ENCODE measurements at places on chromosomes 5 and 9.

- DNase-seq: peak; percentile 10
Observed at GRCh38 chr9:15837079-15837679, 284.3 kb downstream of the CCDC171 start.

DNA sequence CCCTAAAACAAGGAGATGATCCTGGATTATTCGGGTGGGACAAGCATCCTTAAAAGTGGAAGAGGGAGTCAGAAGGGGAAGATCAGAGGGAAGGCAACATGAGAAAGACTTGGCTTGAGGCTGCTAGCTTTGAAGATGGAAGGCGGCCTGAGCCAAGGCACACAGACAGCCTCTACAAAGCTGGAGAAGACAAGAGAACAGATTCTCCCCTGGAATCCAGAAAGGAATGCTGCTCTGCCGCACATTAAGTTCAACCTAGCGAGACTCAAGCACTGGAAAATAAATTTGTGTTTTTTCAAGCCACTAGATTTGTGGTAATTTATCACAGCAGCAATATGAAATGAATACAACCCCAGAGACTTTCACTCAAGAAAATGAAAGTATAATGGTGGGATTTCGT, 17.9 kb downstream of the SLC36A3 start:
- no peak for DNase-seq

GRCh38 chr9:74935008-74935407, 17.7 kb downstream of the C9orf40 start:
- no peak for DNase-seq

DNA sequence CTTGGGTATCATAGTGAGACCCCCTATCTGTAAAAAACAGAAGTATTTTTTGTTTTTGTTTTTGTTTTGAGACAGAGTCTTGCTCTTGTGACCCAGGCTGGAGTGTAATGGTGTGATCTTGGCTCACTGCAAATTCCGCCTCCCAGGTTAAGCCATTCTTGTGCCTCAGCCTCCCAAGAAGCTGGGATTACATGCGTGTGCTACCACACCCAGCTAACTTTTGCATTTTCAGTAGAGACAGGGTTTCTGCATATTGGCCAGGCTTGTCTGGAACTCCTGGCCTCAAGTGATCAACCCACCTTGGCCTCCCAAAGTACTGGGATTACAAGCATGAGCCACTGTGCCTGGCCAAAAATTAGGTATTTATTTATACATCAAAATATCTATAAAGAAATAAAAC, 10.2 kb upstream of the CCDC171 start:
- DNase-seq: no peak

DNA sequence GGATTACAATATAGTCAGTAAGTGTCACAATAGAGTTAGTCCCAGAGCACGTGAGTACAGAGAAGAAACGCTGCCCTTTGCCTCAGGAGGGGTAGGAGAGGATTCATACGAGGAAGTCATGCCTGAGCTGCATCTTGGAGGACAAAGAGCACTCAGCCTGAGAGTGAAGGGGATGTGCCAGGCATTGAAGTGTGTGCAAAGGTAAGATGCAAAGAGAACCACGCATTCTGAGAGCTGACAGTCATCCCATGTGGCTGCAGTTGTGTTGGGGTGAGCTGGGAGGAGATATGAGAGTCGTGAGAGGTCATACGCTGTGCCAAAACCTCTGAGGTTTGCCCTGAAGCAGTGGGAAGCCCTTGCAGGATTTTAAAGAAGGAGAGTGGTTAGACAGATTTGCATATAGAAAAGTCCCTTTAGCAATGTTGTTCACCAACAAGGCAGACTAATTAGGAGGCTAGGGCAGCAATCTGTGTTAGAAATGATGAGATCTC, 97.5 kb downstream of the PIP5K1B start:
- no peak for DNase-seq

DNA sequence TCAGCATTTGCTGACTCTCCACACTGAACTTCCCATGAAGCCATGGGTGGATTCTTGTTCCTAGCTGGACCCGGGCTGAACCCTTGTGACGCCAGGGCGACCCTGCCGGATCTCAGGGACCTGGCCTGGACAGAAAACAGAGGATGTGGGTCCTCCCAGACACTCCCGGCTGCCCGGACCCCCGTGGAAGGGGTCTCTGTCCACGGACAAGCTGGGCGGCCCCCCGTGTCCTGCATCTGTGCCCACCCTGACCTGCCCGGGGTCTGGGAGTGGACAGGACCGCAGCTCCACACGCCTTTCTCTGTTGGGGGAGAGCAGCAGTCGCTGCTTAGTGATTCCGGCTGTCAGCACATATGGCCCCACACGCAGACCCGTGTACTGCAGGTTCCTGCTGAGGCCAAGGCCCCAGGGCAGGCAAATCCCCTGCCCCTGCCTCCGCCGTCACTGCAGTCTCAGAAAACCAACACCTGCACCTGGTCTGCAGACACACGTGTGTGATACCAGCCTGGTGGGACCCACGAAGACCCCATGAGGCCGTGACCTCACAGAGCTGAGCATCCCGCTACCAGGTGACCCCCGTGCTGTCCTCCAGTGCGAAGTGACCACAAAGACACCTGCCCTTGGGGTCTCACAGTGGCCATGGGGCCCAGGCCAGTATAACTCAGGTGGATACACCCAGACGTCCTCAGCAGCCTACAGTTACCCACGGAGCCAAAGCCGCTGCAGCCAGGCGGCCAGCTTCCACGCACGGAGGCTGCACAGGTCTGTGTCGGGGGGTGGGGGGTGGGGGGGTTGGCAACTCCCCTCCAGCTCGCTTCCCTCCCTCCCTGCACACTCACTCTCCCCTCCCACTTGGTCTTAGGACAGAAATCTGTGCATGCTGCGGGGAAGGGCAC, 50.6 kb downstream of the NKD2 start:
- no peak for DNase-seq

- DNase-seq: no peak
Observed at GRCh38 chr9:20219437-20219836, 402.9 kb downstream of the MLLT3 start.

GRCh38 chr5:177600508-177601018, 631 bp downstream of the B4GALT7 start:
- DNase-seq: no peak

GRCh38 chr5:159465604-159466003, 135.3 kb upstream of the IL12B start:
- no peak for DNase-seq

DNA sequence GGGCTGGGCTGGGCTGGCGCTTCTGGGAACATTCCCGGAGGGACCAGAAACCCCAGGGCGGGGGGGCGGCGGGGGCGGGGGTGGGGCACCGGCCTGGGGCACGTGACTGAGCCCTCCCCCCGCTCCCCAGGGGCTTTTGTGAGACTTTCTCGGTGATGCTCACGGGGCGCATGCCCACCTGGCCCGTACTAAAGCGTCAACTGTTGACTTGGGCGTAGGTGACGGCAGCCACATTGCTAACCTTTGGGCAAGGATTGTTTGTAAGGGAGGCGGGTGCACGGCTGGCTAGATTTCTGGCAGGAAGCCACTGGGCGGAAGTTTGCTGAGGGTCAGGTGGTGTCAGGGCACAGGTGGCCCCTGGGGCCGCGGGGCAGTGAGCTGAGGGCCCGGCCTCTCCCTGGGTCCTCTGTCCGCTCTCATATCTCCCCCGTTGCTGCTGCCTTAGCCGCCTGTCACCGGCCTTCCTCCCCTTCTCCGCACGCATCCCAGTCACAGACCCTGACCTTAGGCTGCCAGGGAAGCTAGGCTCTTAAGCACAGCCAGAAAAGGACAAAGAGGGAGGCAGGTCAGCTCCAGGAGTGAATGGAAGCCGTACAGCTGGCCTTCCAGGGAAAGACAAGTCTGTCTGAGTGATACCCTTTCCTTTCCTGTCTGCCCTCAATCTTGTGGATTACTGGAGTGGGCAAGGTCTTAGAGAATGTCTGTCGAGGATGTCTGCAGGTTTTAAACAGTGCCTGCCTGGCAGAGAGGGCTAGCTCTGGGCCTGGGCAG, 812 bp downstream of the CACFD1 start:
- no peak for DNase-seq

- DNase-seq: no peak
Observed at GRCh38 chr5:176768174-176768970, 42.0 kb upstream of the UNC5A start.

DNA sequence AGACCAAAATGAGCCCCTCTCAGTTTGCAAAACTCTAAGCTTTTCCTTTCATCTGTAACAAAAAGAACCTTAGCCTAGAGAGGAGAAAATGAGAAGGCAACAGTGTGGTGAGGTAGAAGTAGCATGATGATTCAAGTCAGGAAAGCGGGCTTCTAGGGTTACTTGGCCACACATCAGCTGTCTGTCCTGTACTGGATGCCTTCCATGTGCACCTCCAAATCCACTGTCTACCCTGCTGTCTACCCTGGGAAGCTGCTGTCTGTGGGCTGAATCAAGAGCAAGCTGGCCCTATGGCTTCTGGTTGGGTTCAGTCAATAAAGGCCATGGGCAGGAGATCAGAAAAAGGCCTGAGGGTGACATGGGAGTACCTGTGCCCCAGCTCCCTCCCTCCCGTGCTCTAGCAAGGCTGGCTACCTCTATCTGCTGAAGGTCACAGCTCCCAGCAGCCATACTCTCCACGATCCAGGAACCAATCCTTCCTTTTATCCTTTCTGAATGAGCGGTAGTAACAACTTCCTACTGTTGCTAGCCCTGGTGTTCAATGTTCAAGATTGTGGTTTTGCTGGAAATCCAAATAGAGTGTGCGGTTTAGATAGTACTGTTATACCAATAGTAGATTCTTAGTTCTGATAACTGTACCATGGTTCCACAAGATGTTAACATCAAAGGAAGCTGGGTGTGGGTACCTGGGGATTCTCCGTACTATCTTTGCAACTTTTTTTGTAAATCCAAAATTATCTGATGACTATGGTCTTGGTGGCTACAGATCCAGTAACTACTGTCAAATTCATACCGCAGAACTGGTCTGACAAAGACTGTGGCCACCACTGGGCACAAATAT, 191.0 kb downstream of the ESM1 start:
- no peak for DNase-seq

- peak; percentile 34 for DNase-seq
Observed at GRCh38 chr9:76667521-76667957, 96.7 kb upstream of the PCA3 start.

DNA sequence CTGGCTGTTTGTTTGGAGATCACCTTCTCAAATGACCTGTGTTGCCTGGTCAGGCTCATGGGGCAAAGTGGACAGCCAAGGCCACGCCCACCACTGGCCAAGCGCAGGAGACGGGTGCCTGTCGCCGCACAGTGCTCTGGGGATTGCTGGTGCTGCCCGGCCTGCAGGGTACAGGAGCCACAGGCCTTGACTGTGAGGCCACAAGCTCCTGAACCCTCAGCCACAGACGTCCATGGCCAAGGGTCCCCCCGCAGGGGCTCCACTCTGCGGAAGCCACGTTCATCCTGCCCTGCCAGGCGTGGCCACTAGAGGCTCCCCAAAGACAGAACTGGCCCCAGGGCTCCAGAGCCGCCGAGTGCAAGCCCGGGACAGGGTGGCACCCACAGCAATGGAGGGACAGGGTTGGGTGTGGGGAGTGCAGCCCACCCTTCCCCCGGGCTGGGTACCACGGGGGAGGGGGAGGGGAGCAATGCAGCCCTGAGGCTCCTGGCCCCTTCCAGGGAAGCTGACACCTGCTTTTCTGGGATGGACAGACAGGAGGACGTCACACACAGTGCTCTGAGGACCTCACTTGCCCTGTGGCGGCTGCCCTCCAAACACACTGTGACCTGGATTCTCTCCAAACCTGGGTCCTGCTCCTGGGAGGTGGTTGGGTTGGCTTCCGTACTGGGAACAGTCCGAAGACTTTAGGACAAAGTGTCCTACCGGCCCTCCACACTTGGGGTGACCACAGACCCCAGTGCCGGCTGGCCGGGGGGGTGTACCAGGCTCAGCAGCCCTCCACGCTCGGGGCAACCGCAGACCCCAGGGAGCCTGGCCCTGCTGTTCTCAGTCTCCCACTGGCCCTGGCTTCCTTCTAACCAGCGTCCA, 21.5 kb downstream of the TPPP start:
- DNase-seq: peak; percentile 25

DNA sequence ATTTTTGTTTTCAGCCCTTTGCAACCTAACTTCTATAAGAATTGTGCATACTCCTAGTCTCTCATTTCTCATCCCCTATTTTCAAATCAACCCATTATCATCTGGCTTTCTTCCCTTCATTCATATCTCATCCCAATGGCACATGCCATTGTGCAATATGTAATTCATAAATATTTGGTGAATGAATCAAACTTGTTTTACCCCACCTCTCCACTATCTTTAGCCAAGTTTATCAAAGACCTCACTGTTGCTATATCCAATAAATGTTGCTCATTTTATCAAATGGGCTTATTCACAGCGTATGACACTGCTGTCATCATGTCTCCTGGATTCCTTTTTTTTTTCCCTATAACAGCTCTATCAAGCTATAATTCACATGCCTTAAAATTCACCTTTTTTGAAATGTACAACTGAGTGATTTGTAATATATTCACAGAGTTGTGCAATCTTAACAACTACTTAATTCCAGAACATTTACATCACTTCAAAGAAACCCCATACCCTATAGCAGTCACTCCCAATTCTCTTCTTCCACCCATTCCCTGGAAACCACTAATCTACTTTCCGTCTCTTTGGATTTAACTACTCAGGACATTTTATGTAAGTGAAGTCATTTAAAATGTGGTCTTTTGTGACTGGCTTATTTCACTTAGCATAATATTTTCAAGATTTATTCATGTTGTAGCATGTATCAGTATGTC, 214.4 kb upstream of the PAPPA start:
- DNase-seq: no peak

DNA sequence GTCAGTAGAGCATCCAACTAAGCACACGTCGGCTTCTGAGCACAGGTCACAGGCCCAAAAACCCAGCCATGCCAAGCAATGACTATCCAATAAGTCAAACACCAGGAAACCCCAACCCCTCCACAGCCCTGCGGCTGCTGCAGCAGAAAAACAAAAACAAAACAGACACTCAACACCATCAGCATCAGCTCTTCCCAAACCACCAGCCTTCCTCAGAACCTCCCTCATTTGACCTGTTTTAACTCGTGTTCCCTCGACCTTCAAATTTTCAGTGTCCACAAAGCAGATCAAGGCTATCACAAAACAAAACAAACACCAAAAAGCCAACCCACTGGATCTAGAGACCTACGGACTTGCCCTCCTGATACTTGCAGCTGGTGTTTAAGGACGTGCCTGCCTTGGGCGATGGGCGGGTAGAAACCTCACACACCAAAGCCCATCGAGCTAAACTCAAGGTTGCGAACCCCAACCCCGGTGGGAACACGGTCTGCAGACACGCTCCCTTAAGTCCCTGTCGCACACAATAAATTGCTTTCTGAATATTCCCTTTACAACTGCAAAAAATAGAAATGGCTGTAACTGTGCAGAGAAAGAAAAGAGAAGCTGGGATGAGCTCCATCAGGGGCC, 247.1 kb upstream of the ANKRD55 start:
- no peak for DNase-seq

GRCh38 chr9:18036422-18037187, 437.3 kb upstream of the ADAMTSL1 start:
- DNase-seq: no peak

GRCh38 chr5:574906-575305, 37.2 kb upstream of the CEP72 start:
- DNase-seq: no peak

GRCh38 chr9:16524078-16524477, 346.4 kb downstream of the BNC2 start:
- no peak for DNase-seq

- no peak for DNase-seq
Observed at GRCh38 chr5:162128117-162128516, 60.5 kb downstream of the GABRG2 start.
